ENCODE measurements at places on chromosomes 5 and 9.
A peak's percentile ranks its signal among the peaks of the same experiment; 100 is the strongest.

DNA sequence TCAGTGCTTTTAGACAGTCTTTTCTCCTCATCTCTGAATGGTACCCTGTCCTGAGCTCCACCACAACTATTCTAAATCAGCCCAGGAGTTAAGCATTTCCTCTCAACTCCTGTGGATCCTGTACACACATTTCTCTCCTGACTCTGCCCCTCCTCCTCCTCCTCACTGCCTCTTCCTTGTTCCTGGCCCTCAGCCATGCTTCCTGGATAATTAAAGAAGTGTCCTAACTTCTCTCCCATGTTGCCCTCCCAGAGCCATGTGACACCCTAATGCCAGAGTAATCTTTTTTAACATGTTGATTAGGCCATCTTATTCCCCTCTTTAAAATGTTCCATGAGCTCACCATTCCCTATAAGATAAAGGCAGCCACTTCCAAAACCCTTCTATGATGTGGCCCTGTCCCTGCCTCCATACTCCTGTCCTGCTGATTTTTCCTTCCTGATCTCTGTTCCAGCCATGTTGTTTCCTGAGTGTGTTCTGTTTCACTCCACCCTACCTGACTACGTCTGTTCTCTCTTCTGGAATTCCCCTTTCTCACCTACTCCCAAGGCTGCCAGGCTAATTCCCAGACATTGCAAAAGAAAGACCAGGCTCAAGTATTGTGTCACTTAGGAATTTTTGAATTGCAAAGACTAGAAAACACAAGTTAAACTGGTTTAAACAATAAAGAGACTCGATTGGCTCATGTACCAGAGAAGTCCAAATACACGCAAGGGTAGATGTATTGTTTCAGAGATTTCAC lies 295.2 kb downstream of the MAST4 start:
- DNase-seq, result no peak

DNA sequence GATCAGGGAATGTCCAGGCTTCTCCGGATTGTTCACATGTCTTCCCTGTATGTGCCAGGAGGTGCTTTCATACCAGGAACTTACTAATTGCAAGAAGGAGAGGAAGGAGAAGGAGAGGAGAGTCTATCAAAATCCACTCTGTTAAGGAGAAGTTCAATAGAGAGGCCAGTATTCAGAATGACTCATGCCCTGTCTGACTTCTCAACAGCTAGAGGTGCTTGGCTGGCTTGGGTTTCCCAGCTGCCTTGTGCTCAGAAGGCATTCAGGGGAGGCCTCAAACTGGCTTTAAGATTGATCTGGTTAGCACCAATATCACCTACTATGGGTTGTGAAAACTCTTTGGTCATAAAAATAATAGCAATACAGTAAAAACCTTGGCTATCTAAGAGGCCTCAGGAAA lies 167.9 kb upstream of the GLRA1 start:
- no peak for DNase-seq

GRCh38 chr5:103668281-103668680 lies 105.7 kb upstream of the NUDT12 start:
- no peak for DNase-seq

GRCh38 chr5:132425009-132425937 lies 55.8 kb downstream of the SLC22A5 start:
- DNase-seq, result no peak

- DNase-seq, result no peak
Measured at GRCh38 chr5:1021136-1021968, 12.8 kb downstream of the NKD2 start.

DNA sequence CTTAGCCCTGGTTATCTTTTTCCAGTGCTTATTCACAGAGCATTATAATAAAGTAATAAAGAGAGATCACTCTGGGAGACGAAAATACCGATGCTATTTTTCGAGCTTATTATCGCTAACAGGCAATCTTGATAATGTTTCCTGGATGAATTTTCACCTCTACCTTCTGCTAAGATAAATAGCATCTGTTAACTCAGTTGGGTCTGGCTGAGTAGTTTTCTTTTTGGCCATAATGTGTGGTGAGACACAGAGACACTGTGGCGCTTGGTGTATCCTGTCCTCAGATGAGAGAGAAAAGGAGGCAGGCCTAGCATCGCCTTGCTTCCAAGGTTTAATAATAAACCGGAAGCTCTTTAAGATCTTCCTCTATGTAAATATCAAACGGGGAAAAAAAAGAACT lies 46.2 kb upstream of the CDH12 start:
- no peak for DNase-seq

GRCh38 chr5:61401726-61402125 lies 69.7 kb downstream of the ZSWIM6 start:
- no peak for DNase-seq

GRCh38 chr5:178389796-178390195 lies 157.2 kb upstream of the PHYKPL start:
- no peak for DNase-seq

- DNase-seq, result peak; percentile 25
Measured at GRCh38 chr9:81492710-81493447, 196.5 kb downstream of the TLE1 start.

DNA sequence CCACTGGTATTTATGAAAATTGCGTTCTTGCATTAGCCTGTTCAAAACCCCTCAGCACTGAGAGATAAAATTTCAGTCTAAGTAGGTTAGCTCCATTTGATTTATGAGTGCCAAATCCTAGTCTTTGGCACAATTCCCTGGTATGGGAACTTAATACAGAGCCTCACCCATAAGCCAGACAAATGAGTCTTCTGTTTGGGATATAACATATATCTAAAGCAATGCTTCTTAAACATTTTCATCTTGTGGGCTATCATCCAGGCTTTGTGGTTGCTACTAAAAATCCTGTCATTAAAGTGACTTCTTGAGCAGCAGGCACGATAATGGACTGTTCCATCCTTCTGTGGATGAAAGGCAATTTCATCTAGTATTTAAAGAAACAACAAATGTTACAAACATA lies 419.5 kb upstream of the ACTBL2 start:
- no peak for DNase-seq

GRCh38 chr5:145811834-145812625 lies 23.1 kb downstream of the PRELID2 start:
- DNase-seq, result peak; percentile 34

DNA sequence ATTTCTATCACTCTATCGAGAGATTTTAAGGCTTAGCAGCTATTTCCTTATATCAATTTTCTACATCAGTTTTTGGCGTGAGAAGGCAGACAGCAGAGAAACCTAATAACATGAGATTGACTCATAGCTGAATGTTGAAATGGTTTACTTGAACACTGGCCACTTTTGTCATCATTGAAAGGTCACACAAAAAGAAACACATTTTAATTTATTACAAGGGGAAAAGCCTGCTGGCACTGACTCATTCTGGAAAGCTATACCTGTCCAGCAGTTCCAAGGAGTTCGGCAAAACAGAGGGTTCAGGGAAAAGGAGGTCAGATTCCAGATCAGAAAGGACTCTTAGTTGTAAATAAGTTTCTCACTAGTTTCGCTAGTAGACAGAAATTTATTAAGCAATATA lies 566.4 kb downstream of the DNAH5 start:
- no peak for DNase-seq

DNA sequence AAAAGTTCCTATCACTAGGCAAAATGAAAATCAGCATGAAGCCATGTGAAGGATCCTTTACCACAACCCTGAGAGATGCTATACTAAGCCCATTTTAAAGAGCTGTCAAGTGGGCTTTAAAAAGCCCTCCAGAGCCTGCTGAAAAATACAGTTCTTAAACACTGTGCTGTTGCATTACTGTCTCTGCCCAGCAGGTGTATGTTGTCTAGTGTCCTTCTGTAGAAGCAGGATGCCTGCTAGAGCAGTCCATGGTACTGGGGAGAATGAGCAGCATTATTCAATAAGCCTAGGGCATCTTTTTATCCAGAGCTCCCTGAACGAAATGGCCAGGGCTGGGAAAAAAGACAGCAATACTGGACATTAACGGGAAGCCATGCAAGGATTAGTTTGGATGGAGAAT lies 126.2 kb upstream of the PLCXD3 start:
- peak; percentile 41 for DNase-seq

GRCh38 chr5:93099902-93100347 lies 481.1 kb downstream of the NR2F1-AS1 start:
- no peak for DNase-seq

DNA sequence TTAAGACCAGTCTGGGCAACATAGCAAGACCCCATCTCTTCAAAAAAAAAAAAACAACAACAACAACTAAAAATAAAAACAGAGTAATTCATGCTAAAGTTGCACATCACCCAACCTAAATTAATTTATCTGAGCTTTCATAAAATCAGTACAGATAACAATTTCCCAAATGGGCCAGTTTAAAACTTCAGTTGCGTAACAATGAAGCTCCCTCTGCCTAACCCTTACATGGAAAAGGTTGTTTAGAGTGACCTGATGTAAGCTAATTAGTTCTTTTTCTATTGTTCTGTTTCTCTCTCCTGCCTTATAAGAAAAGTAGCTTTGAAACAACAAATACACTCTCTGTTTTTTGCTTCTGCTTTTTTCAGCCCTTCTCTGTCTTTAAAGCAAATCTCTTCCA lies 46.2 kb upstream of the SLC28A3 start:
- DNase-seq, result no peak

DNA sequence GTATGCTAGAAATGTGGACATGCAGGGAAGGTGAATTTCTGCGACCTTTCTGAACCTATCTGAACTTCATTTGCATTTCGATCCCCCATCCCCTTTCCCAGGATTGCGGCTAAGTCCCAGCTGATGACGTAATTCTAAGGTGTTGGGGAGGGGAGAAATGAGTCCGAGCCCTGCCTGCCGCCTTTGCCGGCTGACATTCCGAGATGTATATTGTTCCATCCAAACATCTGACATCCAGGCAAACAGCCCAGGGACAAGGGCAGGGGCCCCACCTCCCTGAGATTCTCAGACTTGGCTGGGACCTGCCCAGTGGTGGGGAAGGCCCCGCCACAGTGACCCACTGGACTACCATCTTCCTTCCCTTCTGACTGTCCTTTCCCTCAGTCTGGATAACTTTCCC lies 494.6 kb downstream of the ENC1 start:
- no peak for DNase-seq

- peak; percentile 0 for DNase-seq
Measured at GRCh38 chr5:65012301-65012892, 243.7 kb downstream of the CWC27 start.

DNA sequence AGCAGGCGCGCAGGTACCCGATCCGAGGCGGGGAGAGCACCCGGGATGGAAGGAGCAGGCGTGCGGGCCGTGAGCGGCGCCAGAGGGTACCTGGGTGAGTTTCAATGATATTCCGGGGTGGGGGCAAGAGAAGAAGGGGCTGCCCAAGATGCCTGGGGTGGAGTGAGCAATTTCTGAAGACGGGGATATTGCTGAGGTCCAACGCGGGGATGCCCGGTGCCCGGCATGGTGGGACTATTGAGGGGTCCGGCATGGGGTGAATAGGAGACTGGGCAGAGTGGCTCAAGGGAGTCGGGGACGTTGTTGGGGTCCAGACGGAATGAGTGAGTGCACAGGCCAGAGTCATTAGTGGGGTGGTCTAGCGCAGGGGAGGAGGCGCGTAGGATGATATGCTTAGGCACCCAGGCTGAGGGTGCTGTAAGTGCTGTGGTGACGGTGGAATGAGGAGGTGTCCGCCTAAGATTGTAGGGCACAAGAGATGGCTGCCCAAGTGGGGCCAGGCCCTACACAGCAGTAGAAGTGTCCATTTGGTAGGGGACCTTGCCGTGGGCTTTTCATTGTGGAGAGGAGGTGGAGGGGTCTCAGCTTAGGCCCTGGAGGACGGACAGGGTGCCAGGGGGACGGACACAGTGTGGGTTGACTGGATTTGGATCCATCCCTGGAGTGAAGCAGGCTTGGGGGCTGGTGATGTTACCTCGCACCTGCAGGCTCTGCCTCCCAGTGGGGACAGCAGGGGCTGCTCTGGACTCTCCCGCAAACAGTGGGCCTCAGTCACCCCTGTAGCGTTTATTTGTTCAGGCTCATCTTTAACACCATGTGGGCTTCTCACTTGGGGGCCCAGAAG lies 719 bp downstream of the MIGA2 start:
- no peak for DNase-seq

GRCh38 chr5:72244862-72245371 lies 75.1 kb downstream of the MRPS27 start:
- peak; percentile 44 for DNase-seq

GRCh38 chr5:141517880-141518617 lies 29.2 kb downstream of the PCDHGC5 start:
- DNase-seq, result no peak

- DNase-seq, result no peak
Measured at GRCh38 chr5:10747678-10748622, 13.1 kb downstream of the DAP start.

- DNase-seq, result no peak
Measured at GRCh38 chr5:180820788-180821321, 18.2 kb upstream of the MGAT1 start.

DNA sequence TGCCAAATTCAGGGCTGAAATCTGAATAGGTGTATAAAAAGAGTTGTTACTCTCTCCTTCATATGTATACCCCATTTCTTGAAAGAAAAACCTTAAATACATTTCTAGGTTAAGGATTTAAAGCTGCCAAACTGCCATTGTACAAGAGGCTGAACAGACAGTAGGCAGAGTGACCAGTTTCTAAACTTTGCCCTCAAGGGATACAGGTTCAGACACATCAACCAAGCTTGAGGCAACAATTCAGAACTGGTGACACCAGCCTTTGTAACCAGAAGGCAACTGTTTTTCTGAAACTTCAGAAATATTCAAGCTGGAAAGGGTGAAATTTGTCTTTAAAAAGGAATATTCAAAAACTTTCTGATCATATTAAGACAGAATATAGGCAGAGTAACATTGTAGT lies 47.5 kb downstream of the FAM114A2 start:
- DNase-seq, result no peak

DNA sequence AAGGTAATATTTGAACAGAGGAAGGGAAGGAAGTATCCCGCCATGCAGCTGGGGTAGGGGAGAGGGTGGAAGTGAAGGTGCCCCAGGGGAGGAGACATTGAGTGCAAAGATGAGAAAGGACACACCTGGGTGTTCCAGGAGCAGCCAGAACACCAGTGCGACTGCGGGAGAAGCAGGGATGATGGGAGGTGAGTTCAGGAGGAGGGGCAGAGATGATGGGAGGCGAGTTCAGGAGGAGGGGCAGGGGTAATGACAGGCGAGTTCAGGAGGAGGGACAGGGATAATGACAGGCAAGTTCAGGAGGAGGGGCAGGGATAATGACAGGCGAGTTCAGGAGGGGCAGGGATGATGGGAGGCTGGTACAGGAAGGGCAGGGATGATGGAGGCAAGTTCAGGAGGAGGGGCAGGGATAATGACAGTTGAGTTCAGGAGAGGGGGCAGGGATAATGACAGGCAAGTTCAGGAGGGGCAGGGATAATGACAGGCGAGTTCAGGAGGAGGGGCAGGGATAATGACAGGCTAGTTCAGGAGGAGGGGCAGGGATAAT lies 17.2 kb upstream of the SPOCK1 start:
- no peak for DNase-seq

DNA sequence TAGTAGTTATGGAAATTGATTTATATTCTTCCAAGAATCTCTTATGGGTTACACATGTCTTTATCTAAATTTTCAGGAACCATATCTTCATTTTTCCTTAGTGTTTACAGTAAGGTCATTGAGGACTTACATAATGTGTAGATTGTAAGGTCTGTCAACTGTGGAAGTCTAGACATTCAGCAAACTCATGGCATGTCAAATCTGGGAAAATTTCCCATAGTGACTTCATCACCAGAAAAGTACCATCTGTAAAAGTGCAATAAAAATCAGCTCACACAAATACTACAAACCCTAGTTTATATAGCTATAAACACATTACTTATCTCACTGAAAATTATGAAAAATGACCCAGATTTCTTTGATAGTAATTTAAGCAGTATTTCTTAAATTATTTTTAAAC lies 419.4 kb downstream of the MTRR start:
- no peak for DNase-seq

- no peak for DNase-seq
Measured at GRCh38 chr9:20084125-20084524, 295.3 kb upstream of the SLC24A2 start.
